ENCODE measurements at places on chromosomes 7 and 10. TPM values are rescaled to one million over a fixed set of nuclear protein-coding genes. Genes with fewer than 3 reads are reported as not detected.

LAMB4 gene
- not detected for polyA plus RNA-seq

MRPS17 gene
- 15.8 TPM for polyA plus RNA-seq

LRIT1 gene
- polyA plus RNA-seq, result 0.03 TPM

ANKRD61 gene
- 0.23 TPM for polyA plus RNA-seq

NME8 gene
- 0.44 TPM for polyA plus RNA-seq

UBE2D4 gene
- 8.8 TPM for polyA plus RNA-seq

STYXL1 gene
- 53.2 TPM for polyA plus RNA-seq

C7orf33 gene
- not detected for polyA plus RNA-seq

Measured in H1 (cell line).